ENCODE measurements at places on chromosomes 6 and 20. TPM values are rescaled to one million over a fixed set of nuclear protein-coding genes. Genes with fewer than 3 reads are reported as not detected.
A peak's percentile ranks its signal among the peaks of the same experiment; 100 is the strongest.

- DNase-seq, result peak; percentile 45
Measured at GRCh38 chr6:25404693-25405169, 125.6 kb downstream of the CARMIL1 start.

GRCh38 chr6:155493026-155493693 lies 37.5 kb upstream of the NOX3 start:
- no peak for DNase-seq

The TP53INP2 gene
- 38.1 TPM for total RNA-seq

GRCh38 chr6:21771626-21772320 lies 178.2 kb downstream of the SOX4 start:
- no peak for DNase-seq

- no peak for DNase-seq
Measured at GRCh38 chr6:47238456-47238995, 71.2 kb downstream of the TNFRSF21 start.

GRCh38 chr6:108518714-108519576 lies 41.8 kb upstream of the FOXO3 start:
- DNase-seq, result no peak

DNA sequence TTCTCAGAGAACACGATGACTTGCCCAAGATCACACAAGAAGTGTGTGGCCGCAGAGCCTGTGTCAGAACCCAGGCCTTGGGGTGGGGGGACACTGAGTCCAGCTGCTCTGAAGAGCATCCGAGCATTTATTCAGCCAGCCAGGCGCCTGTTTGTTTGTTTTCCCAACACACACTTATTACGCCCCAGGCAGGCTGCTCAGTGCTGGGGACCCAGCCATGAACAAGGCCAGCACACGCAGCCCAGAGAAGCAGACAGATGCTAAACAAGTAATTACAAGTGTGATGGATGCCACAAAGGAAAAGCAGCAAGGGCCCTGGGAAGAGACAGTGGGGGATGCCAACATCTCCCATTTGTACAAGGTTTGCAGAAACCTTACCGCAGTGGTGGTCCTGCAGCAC lies 19.4 kb upstream of the SIRPA start:
- no peak for DNase-seq

- DNase-seq, result no peak
Measured at GRCh38 chr20:41165001-41165882, 27.9 kb downstream of the PLCG1 start.

GRCh38 chr6:44266347-44266746 lies 996 bp upstream of the NFKBIE start:
- no peak for DNase-seq

DNA sequence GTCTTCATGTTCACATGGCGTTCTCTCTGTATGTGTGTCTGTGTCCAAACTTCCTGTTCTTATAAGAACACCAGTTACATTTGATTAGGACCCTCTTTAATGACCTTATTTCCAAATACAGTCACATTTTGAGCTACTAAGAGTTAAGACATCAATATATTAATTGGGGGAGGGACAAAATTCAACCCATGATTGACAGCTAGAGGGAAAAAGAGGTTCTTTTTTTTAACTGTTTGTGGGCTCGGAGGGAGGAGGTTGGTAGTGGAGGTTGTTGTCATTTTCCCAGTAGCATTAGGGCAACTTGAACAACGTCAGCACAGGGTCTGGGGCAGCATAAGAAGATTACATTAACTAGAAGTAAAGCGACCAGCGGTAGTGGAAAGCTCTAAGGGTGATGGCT lies 2.3 kb upstream of the GMDS start:
- DNase-seq, result no peak

DNA sequence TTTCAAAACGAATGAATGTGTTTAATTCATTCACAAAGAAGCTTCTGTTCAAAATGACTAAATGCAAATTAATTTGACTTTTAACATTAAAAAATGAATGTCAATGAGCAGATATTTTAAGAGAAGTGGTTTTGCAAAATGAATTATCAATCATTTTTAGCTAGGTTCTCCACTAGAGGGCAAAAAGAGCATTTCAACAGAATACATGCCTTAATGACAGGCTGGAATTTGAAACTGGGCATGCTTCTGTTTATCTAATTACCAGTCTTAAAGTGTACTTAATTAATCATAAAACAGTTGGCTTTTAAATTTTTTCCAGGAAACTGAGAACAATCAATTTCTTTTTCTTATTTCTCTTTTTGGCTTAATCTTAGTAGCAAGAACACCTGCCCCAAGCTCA lies 63.8 kb upstream of the TINAG start:
- DNase-seq, result no peak

All from colonic mucosa (tissue), 4 donors.